ENCODE measurements at places on chromosomes 16 and 17. TPM values are rescaled to one million over a fixed set of nuclear protein-coding genes. Genes with fewer than 3 reads are reported as not detected.

DNA sequence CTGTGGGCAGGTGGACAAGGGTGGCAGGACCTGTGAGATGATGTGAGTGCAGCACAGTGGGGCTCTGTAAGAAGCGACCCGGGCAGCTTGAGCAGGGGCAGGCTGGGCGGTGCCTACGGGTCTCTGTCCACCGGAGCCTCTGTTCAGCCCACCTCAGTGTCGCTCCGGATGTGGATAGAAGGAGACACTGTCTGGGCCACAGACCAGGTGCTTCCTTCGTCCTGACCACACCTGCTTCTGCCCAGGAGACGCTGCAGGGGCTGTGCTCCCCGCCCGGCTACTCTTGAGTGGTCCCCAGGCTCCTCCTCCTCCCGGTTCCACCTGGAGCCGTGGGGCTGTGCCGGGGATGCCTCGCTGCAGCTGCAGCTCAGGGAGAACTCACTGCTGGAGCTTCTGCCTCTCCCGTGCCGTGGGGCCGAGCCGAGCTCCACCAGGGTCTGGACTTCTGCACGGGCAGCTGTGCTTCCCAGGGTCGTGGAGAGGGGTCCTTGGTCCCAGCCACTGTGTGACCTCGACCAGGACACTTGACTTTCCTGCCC is 21.5 kb downstream of the METRNL start:
- DNase-seq: no peak

DNA sequence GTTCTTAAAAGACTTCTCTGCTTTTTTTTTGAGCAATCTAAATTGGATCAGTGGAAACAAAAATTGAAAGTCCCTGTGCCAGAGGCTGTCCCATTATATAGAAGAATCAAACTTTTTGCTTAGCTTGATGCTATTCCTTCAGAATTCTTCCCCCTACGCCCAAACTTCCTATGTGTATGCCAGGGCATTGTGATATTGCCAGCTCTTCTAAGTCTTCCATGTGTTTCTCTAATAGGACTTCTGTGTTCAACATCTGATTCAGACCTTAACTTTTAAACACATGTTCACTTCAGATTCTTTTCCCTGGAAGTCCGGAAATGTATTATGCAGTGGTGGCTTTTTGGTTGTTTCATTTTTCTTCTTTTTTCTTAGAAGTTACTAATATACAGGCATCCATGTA is 18.7 kb downstream of the PTRH2 start:
- no peak for DNase-seq

DNA sequence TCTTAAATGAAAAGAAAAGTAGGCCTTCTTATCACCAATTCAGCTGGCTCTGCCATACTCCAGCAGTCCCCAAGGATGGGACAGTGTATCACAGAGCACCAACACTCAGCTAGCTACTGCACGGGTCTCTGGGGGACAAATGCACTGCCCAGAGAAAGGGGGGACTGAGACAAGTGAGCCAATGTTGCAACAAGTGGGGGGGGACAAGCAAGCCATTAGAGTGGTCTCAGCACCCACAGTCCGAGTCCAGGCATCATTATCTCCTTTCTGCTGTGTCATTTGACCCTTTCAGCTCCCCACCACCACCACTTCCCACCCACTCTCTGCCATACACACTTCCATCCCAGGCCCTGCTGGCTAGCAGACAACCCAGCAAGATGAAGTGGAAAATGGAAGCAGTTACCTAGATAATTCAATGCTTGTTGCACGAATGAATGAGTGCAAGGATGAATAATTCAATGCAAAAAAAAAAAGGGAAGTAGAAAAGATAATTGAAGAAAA is 7.0 kb downstream of the TMEM132E start:
- no peak for DNase-seq

HAP1 gene
- polyA plus RNA-seq: 0.90 TPM

GRCh38 chr17:57092779-57093178 is 7.7 kb downstream of the AKAP1 start:
- no peak for DNase-seq

AIPL1 gene
- polyA plus RNA-seq: 0.14 TPM

GRCh38 chr17:81831957-81832607 is 1.0 kb downstream of the MCRIP1 start:
- DNase-seq: no peak

DNA sequence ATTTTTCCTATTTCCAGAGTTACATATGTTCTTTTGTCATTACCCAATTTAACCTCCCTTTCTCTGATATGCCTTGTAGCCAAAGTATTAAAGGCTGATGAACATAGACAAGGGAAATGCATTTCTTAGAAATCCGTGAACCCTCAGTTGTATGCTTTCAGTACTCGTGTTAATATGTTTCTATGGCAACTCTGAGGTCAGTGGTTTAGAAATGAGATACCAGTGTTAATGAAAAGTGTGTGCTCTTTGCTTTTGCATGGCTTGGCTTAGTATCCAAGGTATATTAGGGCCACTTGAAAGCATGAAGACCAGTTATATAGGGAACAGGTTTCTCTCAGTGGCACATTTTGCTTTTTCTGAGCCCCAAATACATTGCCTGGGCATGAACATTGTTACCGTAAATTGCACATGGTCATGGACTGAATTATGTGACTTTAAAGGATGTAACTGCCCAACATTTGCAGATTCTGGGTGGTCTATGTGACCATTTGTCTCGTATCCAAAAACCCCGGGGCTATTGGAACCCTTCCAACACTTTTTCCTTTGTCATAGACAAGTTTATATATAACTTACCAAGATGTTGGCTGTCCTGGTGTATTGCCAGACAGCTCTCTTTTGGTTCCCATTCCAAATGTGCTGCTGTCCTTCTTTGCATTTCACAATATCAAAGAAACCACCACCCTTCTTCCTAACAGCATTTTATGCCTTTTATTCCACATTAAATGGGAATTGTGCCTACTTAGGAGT is 17.5 kb downstream of the ABHD15 start:
- DNase-seq: no peak

GRCh38 chr16:28900601-28901000 is 22.3 kb downstream of the ATP2A1 start:
- no peak for DNase-seq

KARS1 gene
- 150 TPM for polyA plus RNA-seq

PLA2G10 gene
- 0.26 TPM for polyA plus RNA-seq
